ENCODE measurements at places on chromosomes 6 and 20.

- DNase-seq = no peak
These were observed 16.0 kb downstream of the FOXP4 start for GRCh38 chr6:41561931-41562911.

DNA sequence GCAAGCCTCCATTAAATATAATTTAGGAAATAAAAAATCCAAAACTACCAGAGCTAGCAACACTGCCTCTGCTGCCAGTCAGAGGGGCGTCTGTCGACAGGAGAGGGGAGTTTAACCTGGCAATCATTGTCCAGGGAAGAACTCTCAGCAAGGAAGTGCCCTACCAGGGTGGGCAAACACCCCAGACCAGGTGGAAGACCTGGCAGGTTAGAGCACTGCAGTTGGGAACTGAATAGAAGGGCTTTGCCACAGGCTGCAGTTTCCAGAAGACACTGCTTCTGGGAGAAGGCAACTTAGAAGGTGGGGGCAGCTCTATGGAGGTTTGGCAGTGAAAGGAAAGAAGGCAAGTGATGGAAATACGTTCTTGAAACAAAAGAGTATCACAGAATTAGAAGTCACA is 11.5 kb downstream of the NAPB start:
- no peak for DNase-seq

GRCh38 chr6:148891405-148891783 is 144.6 kb downstream of the UST start:
- DNase-seq = no peak

DNA sequence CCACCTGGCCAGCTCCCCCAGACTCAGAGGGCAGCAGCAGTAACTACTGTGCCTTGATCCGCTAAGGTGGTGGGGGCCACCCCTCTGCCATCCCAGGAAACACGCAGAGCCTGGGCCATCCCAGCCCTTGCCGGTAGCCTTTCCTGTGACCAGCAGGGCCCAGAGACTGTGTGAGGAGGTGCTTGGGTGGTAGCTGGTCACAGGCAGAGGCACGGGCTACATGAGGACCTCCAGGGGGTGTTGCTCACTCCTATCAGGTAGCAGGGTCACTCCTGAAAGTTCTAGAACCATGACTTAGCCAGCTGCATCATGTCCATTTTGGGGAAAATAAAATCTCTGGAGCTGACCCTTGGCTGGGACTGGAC is 22.8 kb downstream of the PCMTD2 start:
- no peak for DNase-seq
